ENCODE measurements at places on chromosomes 5 and 9.

DNA sequence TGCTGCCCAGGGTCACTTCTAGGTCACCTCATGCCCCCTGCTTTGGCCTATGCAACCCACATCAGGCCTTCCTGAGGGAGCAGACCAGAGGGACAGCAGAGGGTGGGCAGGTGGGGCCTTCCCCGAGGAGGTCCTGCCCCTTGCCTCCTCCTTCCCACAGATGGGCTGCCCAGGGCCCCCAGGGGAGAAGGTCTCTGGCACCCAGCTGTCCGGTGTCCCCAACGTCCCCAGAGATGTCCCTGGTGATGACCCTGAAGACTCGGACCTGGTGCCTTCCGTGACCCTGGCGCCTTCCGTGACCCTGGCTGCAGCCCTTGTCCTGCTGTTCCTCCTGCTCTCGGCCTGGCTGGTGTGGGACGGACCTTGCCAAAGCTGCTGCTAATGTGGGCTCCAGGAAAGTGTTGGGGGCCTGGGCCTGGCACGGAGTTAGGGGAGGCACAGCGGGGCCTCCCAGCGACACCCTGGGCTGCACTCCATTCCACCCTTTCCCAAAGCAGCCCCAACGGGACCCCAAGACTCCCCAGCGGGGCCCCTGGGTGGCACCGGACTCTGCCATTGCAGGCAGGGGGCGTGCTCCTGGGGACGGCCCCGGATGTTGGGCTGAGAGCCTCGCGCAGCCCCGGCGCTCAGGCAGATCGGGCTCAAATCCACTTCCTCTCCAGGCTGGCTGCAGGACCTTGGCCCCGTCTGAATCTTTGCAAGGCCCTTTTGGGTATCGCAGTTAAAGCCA lies 6.8 kb upstream of the SLC2A6 start:
- no peak for DNase-seq

DNA sequence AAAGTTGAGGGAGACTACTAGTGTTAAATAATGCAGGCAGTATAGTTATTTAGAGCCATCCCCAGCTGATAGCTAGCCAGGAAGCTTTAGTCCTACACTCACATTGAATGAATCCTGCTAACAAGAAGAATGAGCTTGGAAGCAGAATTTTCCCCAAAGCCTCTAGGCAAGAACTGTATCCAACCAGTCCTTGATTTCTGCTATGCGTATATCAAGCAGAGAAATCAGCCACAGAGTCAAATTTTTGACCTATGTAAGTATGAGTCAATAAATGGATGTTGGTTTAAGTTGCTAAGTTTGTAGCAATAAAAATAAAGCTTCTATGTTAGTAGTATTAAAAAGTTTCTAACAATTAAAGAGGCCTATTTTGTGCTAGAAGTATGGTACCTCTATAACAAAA lies 672.1 kb upstream of the CHD1 start:
- DNase-seq = no peak

GRCh38 chr5:95988094-95988493 lies 26.4 kb upstream of the ELL2 start:
- no peak for DNase-seq

- no peak for DNase-seq
These were observed 70.1 kb downstream of the DTWD2 start for GRCh38 chr5:118918232-118918631.

- no peak for DNase-seq
These were observed 91.3 kb upstream of the NFIB start for GRCh38 chr9:14405176-14405706.

GRCh38 chr9:137320555-137321384 lies 18.7 kb upstream of the NRARP start:
- DNase-seq = no peak

GRCh38 chr5:93595420-93596147 lies 12.6 kb downstream of the NR2F1 start:
- DNase-seq = no peak

GRCh38 chr9:127848756-127849504 lies 5.5 kb downstream of the ENG start:
- no peak for DNase-seq

- no peak for DNase-seq
These were observed 11.5 kb upstream of the ALDH1B1 start for GRCh38 chr9:38380872-38381534.

GRCh38 chr9:90834828-90835595 lies 33.4 kb downstream of the SYK start:
- DNase-seq = no peak

GRCh38 chr5:36079200-36079781 lies 12.6 kb upstream of the UGT3A2 start:
- DNase-seq = no peak

- no peak for DNase-seq
These were observed 247.1 kb upstream of the CCNG1 start for GRCh38 chr5:163190283-163190682.

DNA sequence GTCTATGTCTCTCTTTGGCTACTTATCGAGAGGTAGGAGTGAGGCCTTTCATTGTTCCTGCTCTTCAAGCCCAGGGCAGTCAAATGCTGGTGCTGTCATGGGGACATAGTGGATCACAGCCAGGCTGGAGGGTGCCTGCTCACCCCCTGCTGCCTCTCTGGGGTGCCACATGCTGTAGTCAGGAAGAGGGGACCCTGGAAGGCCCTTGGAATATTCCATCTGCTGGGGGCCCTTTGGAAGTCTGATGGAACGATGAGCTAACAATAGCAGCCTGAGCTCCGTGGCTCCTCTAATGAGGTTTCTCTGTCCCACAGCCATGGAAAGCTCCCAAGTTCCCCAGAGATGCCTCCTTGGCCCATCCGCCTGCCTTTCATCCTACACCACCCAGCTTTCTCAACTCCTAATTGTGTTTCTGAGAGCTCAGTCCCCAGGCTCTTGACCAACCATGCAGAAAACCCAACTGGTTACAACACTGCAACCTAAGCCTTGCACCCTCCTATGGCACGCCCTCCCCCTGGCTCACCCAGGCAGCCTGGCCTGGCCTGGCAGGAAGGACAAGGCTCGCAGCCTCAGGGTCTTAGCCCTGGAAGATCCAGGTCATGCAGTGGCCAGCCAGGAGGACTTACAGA lies 91.7 kb downstream of the NRG2 start:
- peak; percentile 30 for DNase-seq

- DNase-seq = no peak
These were observed 29.2 kb upstream of the HMHB1 start for GRCh38 chr5:143782588-143783386.

GRCh38 chr9:69554945-69555344 lies 117.2 kb downstream of the APBA1 start:
- no peak for DNase-seq

DNA sequence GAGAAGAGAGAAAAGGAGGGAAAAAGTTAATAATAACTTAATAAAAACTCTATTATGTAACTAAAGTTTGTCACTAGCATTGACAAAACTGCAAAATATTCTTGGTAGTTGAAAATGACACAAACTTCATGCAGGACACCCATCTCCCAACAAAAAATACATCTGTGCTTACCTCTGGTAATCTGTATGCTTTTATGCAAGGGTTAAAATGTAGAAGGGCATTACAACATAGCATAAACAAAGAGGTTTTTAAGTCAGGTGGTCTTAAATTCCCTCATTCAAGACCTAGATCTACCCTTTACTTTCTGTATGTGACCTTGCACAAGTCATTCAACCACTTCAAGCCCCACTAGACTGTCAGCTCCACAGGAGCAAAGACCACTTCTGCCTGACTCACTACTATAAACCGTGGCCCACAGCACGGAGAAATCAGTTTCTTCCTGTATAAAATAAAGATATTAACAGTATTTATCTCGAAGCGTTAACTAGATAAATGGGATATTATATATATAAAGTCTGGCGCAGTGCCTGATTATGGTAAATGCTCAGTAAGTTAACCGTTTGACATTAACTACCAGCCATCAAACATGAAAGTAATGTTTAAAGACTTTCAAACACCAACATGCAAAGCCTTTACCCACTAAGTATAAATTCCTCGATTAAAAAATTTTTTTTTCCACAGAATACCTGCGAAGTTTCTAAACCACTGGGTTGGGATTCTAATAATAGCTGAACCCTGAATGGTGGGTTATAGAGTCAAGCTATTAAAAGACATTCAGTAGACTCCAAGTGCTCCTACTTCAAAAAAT lies 2.0 kb downstream of the FBXL17 start:
- DNase-seq = no peak

- no peak for DNase-seq
These were observed 66.6 kb upstream of the STXBP1 start for GRCh38 chr9:127545196-127546124.

GRCh38 chr9:90256345-90256744 lies 386.3 kb downstream of the DIRAS2 start:
- DNase-seq = no peak

DNA sequence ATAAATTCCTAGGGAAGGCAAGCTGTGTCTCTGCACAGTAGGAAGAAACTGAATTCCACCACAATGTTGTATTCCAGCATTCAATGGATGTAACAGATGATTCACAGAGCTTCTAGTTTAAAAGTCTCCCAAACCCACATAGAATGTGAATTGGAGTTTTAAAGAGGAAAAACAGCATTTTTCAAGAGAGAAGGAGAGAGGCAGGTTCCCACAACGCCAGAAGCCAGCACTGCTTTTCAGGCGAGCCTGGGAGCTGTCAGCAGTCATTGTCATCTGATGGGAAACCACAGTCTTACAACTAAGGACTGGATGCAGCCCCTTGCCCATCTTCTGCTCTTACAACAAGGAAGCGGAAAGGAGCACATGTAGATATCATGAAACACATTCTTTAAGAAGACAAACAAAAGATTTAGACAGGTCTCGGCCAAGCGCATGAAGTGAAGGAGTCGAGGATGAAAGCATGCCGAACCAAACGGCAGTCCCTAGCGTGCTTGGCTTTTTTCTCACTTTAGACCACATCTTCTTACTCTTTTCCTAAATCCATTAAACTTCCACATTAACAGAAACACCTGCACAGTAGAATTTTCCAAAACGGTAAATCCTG lies 638 bp downstream of the DIRAS2 start:
- no peak for DNase-seq

GRCh38 chr5:4924577-4924976 lies 215.6 kb upstream of the ADAMTS16 start:
- no peak for DNase-seq

GRCh38 chr9:90088434-90088833 lies 483.6 kb downstream of the GADD45G start:
- no peak for DNase-seq

DNA sequence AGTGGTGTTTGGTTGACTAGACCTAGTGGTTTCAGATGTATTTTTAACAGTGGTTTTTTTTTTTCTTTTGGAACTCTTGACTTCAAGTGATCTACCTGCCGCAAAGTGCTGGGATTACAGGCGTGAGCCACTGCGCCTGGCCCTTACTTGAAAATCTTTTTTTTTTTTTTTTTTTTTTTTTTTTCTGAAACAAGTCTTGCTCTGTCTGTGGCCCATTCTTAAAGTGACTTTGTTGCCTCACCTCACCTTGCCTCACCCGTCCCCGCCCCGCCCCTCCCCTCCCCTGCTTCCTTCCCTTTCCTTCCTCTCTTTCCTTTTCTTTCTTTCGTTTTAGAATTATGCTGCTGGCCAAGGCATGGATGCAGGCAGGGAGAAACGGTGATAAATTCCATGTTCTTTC lies 26.0 kb downstream of the GPBP1 start:
- DNase-seq = no peak

DNA sequence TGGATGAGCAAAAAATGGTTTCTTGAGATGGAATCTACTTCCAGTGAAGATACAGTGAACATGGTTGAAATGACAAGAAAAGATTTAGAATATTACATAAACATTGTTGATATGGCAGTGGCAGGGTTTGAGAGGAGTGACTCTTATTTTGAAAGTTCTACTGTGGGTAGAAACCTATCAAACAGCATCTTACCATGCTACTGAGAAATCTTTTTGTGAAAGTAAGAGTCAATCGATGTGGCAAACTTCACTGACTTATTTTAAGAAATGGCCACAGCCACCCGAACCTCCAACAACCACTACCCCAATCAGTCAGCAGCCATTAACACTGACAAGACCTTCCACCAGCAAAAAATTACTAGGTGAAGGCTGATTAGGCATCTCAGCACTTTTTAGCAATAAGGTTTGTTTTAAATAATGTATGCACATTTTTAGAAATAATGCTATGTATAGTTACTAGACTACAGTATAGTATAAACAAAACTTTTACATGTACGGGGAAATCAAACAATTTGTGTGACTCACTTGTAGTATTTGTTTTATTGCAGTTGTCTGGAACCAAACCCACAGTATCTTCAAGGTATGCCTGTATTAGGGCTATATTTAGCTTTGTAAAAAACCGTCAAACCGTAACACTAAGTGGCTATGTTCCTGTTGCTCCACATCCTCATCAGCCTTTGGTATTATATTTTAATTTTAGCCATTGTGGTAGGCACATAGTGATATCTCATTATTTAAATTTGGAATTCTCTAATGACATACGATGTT lies 30.6 kb upstream of the ADAMTS6 start:
- DNase-seq = no peak

DNA sequence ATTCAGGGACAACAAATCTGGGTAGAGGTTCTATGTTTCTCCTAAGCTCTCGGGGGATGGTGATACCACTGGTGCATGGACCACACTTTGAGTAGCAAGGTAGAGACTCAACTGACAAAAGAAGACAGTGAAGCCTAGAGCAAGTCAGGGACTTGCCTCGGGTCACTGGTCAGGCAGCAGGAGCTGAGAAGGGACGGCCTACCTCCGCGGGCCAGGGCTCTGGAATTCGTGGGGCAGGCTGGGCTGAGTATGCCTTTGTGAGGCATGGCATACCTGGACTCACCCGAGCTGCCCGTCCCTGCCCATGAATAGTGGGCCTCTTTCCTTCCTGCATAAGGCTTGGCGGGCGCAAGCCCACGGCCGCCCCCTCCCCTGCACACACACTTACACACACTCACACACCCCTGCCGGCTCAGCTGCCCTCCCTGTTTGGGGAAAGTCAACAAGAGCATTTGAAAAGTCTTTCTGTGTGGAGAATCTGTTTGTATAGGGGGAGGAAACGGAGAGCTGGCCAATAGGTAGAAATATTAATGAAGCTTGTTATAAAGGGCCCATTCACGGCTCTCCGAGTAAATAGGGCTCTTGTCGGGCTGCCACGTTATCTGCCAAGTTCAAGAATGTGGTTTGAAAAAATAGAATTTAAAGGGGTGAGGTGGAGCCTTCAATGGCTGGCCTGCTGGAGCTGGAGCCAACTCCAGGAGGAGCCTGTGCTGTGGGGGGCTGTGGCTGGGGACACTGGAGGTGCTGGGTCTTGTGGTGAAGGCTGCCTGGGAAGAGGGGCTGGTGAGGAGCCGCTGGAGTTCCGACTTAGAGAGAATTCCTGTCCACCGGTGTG lies 19.1 kb upstream of the KIF12 start:
- no peak for DNase-seq

DNA sequence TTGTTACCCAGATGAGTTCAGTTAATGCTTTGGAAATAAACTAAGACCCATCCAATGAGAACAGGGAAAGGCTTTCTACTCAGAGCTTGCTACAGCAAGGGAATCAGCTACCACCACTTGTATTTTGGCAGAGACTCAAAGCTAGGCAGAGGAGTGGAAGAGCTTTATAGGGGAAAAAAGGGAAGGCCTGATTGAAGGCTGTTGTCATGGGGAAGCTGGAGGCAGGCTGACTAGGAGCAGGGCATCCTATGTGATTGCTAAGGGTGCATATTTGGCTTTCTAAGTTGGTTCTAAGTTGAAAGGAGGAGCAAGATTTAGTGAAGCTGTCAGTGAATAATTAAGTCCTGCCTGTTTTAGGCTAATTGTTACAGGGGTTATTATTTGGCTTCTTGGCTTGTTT lies 115.5 kb downstream of the PTTG1 start:
- DNase-seq = no peak

GRCh38 chr5:86625148-86625547 lies 7.4 kb downstream of the COX7C start:
- no peak for DNase-seq

- no peak for DNase-seq
These were observed 653.4 kb upstream of the ZNF608 start for GRCh38 chr5:125399885-125400284.

- DNase-seq = no peak
These were observed 555.5 kb upstream of the BRINP1 start for GRCh38 chr9:119924736-119925135.

Measured in right atrium auricular region (tissue), 2 donors.